ENCODE measurements at places on chromosomes 3 and 15.

- DNase-seq: no peak
Measured at GRCh38 chr3:99858469-99858868, 40.8 kb downstream of the CMSS1 start.

DNA sequence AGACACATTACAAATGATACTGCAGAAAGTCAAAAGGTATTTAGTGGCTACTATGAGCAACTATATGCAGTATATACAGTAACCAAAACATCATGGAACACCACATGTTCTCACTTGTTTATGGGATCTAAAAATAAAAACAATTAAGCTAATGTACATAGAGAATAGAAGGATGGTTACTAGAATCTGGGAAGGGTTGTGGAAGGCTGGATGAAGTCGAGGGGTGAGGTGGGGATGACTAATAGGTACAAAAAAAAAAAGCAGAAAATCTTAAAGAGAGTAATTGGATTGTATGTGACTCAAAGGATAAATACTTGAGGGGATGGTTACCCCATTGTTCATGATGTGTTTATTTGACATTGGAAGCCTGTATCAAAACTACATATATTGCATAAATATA, 848.8 kb upstream of the GBE1 start:
- DNase-seq: no peak

DNA sequence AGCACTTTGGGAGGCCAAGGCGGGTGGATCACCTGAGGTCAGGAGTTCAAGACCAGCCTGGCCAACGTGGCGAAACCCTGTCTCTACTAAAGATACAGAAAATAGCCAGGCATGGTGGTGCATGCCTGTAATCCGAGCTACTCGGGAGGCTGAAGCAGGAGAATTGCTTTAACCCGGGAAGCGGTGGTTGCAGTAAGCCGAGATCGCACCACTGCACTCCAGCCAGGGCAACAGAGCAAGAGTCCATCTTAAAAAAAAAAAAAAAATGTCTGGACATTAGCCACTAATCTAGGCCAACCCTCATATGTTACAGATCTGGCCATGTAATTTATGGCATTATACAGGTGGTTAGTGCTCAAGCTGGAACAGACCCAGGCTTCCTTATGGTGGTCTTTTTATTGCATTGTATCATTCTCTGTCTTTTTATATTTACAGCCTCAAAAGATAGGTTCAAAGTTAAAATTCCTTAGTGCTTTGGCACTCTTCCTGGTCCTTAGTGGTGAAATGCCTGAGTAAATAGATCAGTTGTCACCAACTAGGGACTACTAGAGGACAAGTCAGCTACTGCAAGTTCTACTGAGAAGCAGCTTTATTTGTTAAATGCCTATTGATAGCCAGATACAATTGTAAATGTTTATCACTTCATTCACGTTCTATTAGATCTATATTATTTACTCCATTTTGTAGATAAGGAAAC, 16.0 kb downstream of the STARD9 start:
- no peak for DNase-seq

GRCh38 chr15:34591306-34591705, 7.9 kb upstream of the GOLGA8B start:
- DNase-seq: no peak

- no peak for DNase-seq
Measured at GRCh38 chr3:139157161-139157932, 112.7 kb upstream of the PRR23C start.

- no peak for DNase-seq
Measured at GRCh38 chr15:82900511-82901060, 51.9 kb downstream of the HOMER2 start.

- no peak for DNase-seq
Measured at GRCh38 chr3:154522036-154522602, 92.1 kb upstream of the GPR149 start.

GRCh38 chr3:58419780-58420507, 13.7 kb downstream of the PDHB start:
- DNase-seq: no peak

GRCh38 chr3:123656691-123657090, 71.8 kb upstream of the HACD2 start:
- no peak for DNase-seq

- DNase-seq: no peak
Measured at GRCh38 chr15:79601405-79602086, 169.4 kb downstream of the MINAR1 start.

DNA sequence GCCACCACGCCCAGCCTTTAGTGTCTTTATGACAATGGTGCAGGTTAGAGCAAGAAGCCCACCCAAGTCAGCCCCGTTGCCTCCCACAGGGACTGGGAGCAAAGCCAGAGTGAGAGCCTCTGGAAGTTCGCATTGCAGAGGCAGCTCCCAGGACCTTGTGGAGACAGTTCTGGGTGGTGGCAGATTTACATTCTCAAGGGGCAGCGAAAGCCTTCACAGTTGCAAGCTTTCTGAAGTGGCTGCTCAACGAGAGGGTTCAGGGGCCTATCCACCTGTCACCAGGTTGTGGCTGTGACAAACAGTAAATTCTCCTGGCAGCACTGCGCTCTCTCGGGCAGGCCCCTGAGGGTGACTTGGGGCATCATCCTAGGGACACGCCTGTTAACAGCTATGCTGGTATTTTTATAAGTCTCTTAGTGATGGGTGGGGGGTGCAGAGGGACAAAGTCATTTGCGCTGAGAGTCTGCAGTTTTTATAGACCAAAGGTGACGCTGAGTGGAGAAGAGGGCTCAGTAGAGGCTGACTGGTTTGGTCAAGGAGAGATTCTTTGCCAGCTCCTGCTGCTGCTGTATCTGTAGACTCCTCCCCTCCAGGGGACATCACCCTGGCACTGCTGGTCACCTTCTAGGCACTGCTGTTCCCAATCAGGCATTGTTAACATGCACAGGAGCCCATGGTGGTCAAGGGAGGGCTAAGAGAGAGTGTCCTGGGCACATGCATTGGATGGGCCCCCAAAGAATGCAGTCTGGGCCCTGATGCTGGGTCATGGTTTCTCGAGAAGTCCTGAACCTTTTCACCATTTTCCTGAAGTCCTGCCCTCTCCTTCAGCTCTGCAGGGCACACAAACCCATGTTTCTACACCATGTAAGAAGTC, 57.5 kb upstream of the KLF13 start:
- DNase-seq: no peak

DNA sequence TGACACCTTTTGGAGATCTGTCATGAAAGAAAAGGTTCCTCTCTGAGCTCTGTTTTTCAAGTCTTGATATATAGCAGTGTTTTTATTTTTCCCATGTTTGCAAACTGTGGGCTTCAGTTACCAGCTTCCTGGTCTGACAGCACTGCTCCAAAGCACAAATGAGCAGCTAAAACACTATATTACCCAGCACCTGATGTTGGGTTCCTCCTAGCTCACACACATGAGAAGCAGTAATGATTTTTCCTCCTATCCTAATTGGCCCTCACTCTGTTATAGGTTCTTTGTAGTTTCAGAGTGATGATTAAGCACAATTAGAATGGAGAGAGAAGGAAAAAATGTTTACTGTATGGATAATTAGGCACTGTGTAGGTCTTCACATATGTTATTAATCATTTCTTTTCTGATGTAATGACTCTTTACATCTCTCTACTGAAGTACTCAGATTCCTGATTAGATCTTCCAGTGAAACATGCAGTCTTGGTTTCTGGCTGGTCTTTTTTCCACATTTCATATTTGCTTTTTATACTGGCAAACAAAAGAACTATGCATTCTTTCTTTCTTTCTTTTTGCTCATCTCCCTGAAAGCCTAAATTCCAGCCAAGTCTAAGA, 939.7 kb downstream of the NSUN3 start:
- DNase-seq: no peak

DNA sequence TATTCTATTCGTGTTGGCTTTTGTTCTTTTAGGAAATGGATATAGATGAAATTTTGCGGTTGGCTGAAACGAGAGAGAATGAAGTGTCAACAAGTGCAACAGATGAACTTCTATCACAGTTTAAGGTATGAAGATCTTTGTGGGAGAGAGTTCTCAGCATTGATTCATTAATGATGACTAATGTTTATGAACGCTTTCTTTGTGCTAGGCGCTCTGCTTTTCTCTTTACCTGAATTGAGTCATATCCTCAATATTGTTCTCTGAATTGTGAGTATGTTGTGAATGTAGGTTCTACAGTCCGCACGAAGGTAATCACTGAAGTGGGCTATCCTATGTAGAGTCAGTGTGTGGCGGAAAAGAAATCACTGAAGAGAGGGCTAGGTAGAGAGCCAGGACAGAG, 81.2 kb downstream of the CHD2 start:
- no peak for DNase-seq

- no peak for DNase-seq
Measured at GRCh38 chr15:91142106-91142744, 42.2 kb downstream of the SV2B start.

- DNase-seq: no peak
Measured at GRCh38 chr15:44028349-44028748, 166.7 kb downstream of the FRMD5 start.

GRCh38 chr15:63544258-63545026, 40.0 kb downstream of the USP3 start:
- no peak for DNase-seq

- DNase-seq: no peak
Measured at GRCh38 chr3:140319739-140320138, 358.1 kb upstream of the TRIM42 start.

GRCh38 chr3:177804032-177804431, 606.8 kb upstream of the TBL1XR1 start:
- DNase-seq: no peak

- peak; percentile 70 for DNase-seq
Measured at GRCh38 chr3:181709537-181710279, 2.0 kb upstream of the SOX2 start.

DNA sequence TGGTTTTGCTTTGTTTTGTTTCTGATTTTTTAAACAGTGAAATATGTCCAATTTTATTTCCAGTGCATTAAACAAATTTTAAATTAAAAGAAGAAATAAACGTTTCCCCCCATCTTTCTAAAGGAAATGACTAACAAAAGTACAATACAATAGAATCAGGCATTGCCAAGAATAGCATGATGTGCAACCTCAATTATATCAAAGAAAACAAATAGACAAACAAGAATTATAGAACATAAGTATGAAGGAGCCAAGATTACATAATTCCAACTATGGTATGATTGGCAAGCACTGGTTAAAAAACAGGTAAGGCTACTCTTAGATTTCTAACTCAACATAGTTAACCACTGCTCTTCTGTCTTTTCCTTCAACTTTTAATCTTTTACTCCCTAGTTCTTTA, 26.4 kb downstream of the TIGIT start:
- no peak for DNase-seq

- DNase-seq: peak; percentile 50
Measured at GRCh38 chr3:78728406-78729145, 1039.2 kb downstream of the ROBO1 start.

GRCh38 chr15:43100971-43101370, 4.9 kb downstream of the UBR1 start:
- no peak for DNase-seq

DNA sequence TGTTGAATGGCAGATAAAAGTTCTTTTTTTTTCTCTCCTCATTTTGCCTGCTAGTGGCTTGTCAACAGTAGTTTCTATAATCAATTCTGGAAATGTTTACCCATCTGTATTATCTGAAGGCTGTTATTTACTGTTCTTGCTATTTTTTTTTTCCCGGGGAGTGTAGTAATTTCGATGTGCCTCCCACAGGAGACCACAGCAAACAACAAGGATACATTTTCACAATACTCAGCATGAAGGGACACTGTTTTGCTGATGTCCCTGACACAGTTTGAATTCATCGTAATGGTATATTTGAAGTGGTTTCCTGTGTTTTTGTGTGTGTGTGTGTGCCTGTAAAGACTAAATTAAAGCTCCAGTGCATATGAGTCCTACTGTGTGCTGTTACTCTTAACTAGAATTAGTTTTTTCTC, 92.1 kb upstream of the ICE2 start:
- no peak for DNase-seq

- peak; percentile 87 for DNase-seq
Measured at GRCh38 chr15:57505949-57506391, 85.7 kb upstream of the MYZAP start.

DNA sequence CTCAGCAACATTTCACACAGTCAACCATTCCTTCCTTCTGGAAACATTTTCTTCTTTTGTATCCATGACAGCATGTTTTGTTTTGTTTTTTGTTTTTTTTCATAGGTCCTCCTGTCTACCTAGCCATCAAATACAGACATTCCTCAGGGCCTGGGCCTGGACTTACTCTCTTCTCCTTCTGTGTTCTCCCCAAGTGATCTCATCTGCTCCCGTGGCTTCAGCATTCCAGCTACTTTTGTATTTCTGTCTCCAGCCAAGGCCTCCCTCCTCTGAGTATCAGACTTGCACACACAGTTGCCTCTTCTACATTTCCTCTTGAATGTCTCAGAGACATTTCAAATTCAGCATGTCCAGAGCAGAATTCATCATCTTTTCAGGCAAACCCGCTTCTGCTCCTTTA, 82.4 kb downstream of the HCN4 start:
- no peak for DNase-seq

DNA sequence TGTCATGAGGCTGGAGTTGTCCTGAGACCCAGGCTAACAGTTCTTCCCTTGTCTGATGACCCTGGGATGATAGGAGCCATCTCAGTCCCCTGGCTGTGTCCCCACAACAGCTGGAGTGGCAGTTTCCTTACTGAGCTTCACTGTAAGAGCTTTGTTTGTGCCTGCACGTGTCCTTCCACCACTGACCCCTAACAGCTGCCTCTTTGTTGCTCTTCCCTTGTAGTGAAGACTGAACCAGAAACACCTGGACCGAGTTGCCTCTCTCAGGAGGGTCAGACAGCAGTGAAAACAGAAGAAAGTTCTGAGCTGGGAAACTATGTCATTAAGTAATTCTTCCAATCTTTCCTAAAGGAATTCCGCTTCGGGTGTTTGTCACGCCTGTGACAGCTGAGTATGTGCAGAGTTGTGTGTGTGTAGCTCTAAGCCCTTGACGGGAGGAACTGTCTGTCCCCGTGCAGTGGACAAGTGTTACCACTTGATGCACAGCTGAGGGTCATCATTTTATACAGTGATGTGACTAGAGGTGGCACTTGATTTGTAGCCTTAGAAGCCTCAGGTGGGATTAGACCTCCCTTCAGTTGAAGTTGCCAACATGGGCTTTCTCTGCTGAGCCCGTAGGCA, 25.0 kb downstream of the MAP6D1 start:
- no peak for DNase-seq

- no peak for DNase-seq
Measured at GRCh38 chr3:129521611-129522010, 6.8 kb upstream of the RHO start.

GRCh38 chr3:148723631-148724030, 25.9 kb downstream of the AGTR1 start:
- no peak for DNase-seq

- no peak for DNase-seq
Measured at GRCh38 chr3:160893207-160893606, 137.2 kb downstream of the PPM1L start.

- DNase-seq: no peak
Measured at GRCh38 chr3:134680796-134681521, 30.1 kb upstream of the KY start.

DNA sequence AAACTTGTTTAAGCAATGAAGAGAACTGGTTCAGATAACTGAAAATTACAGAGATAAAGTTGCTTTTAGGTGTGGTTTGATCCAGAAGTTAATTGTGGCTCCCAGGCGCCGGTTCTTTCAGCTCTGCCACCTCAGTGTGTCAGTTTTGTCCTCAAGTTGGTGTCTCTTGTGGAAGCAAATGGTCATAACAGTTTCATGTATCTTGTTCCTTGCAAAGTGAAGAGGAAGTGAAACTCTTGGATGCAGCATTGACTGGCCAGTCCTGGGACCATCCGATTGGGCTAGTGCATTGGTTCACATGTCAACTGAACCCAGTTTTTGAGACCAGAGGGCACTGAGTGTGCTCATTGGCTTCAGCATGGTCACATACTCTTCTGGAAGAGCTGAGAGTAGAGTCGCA, 181.4 kb upstream of the GRM7 start:
- no peak for DNase-seq
